ENCODE measurements at places on chromosomes 2 and 18.

DNA sequence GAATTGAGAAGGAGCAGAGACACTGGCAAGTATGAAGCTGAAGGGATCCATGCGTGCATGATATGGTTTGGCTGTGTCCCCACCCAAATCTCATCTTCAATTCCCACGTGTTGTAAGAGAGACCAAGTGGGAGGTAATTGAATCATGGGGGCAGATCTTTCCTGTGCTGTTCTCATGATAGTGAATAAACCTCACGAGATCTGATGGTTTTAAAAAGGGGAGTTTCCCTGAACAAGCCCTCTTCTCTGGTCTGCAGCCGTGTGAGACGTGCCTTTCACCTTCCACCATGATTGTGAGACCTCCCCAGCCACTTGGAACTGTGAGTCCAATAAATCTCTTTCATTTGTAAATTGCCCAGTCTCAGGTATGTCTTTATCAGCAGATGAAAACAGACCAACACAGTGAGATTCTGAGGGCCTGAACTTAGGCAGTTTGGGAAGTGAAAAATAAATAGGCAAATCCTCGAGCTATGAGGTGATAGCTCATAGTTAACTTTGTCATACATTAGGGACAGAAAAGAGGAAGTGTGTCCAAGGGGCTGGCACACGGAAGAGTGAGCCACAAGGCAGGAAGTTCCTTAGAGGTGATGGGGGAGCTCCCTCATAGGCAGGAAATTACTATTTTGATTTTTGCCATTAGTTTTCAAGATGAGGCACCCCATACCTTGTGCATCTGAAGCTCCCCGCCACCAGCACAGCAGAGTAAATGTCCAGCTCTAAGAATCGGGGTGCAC lies 658.8 kb upstream of the ID2 start:
- DNase-seq, result no peak

DNA sequence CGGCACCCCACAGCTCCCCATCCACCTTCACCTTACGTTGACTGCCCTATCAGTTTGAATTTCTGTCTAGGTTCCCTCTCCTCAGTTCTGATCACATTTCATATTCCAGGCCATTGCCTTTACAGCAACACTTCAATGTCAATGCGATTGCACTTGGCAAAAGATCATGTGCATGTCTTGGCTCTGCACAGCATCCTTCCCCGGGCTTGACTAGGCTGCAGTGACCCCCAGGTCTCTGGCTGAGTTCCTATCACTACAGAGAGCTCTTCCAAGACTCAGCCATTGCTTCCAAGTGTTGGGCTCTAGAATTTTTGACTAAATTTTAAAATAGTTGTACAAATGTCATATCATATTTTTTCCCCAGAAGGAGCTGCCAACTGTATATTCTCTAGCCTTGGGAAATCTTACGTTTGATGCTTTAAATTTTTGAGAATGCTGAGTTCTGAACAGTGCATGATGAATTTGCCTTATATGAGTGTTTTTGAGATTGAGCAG lies 103.8 kb upstream of the NEDD4L start:
- no peak for DNase-seq

- DNase-seq, result no peak
Observed at GRCh38 chr2:12615509-12615908, 101.2 kb upstream of the TRIB2 start.

DNA sequence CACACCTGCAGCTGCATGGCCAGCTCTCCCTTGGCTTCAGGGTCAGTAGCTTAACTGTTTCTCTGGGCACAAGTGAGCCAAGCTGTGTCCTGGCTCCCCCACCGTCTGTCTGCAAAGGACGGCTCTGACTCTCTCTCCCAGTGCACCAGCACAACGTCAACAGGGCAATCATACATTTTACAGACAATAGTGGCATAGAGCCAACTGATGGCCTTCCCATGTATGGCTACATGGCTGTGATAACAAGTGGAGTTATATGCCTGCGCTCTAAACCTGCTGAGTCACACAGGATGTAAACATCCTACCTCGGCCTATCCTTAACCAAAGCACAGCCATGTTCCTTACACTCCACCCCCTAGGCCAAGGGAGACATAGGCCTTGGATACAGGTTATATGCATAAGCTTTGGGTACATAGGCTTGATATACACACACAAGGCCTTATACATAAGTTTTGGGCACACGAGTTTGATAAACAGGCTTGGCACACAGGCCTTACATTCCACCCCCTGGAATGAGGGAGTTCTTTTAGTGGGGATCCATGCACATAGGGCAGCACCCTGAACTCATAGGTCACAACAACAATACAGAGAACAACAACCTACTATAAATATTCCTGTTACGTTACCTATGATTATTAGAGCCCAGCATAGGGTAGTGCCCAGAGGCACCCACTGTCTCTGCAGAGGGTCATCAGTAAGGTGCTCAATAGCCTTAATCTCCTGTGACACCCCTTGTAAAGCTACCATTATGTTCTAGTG lies 17.7 kb downstream of the PHOSPHO2 start:
- DNase-seq, result no peak

- peak; percentile 18 for DNase-seq
Observed at GRCh38 chr2:55232863-55233657, 572 bp downstream of the RPS27A start.

GRCh38 chr2:197897960-197898678 lies 93.7 kb downstream of the PLCL1 start:
- no peak for DNase-seq

DNA sequence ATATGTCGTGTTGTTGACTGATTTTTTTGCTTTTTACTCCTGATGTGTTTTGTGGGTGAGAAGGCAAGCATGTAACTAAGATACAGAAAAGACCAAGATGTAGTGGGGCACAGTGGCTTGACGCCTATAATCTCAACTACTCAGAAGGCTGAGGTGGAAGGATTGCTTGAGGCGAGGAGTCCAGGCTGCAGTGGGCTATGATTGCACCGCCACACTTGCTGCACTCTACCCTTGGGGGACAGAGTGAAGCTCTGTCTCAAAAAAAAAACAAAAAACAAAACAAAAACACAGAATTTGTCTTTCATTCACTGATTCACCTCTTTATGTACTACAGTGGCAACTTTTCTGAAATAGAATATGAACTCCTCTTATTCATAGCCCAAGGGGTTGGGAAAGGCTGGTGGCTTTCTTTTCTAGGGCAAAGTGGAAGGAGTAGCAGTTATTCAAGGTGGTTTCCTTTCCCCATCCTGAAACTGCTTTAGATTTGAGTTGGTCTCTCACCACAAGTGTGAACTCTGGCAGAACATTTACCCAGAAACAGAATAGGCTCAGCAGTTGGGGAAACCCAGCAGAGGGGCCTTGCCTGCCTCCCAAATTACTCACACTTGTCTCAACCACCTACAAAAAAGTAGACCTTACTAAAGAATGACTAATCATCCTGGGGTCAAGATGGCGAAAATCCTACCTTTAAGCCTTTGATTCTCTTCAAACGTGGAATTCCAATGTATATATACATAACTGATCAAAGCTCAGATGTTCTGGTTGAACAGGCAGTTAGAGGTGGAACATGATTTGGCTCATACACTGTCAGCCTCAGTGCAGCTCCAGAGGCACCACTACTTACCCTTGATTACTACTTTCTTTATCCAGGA lies 6.5 kb downstream of the TANK start:
- DNase-seq, result peak; percentile 6

- DNase-seq, result no peak
Observed at GRCh38 chr2:41935825-41936224, 112.0 kb upstream of the PKDCC start.

DNA sequence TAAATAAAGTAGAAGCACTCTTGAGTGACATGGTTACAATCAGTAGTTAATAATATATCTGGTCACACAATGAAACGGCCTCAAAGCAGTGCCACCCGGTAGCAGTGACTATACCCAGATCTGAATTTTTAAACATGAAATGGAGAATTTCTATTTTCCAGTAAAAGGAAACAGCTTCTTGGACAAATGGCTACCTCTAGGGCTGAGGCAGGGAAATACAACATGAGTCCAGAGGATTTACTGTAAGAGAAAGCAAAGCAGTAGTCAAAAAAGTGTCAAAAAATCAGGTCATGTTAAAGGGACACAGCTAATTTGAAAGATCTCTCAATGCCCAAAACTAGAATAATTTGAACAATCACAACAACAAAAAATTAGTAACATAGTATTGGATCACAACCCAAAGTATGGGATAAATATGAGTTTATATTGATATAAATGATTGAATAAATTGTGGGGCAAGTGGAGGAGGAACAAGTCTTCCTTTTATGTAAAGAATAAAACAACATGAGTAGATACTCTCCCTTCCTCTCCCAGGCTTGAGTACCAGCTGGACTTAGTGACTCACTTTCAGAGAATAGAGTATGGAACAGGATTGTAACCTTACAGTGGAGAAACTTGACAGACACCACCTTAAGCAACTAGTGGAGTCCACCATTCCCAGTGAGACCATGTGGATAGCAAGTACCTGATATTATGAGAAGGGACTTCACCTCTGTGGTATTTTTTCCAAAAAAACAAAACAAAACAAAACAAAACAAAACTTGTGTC lies 180.8 kb downstream of the MBD2 start:
- no peak for DNase-seq

- DNase-seq, result peak; percentile 91
Observed at GRCh38 chr2:174248187-174248997, at the start of gene OLA1. Gene OLA1, minus strand, starts transcription at chr2:174248532. Its CDS starts 1,717 bp downstream, at chr2:174246815.

- DNase-seq, result no peak
Observed at GRCh38 chr18:23983112-23983511, 31.4 kb upstream of the TTC39C start.

GRCh38 chr2:46458763-46459500 lies 20.4 kb upstream of the TMEM247 start:
- no peak for DNase-seq

DNA sequence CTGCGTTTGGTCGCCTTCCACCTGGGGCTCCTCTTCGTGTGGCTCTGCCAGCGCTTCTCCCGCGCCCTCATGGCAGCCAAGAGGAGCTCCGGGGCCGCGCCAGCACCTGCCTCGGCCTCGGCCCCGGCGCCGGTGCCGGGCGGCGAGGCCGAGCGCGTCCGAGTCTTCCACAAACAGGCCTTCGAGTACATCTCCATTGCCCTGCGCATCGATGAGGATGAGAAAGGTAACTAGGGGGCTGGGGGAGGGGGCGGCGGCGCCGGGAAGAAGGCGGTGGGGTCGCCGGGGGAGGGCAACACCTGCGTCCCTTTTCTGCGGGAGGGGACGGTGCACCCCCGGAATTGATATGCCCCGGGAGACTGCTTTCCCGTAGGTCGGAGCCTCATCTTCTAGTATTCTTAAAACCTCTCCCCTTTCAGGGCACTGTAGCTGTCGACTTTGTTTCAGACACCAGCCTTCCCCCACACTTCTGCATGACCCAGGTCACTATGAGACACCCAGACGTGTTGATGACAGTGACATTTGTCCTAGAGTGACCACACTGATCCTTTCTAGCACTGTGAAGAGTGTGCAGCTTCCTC lies 755 bp downstream of the SPAST start:
- no peak for DNase-seq

DNA sequence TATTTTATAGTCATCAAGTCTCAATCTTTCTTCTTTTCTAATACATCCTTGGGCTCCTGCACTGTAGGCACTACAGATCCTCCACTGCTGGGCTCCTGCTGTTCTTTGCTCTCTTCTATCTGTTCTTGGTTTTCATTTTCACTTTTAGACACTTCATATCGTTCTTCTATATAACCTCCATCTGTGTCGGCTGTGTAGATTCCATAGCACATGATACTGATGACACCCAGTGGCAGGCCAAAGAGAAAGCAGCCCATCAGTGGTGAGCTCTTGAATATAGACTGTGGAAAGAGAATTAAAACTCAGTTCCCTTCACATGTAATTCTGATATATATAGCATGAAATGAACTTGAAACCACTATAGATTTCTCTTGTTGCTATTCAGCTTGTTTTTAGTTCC lies 38.0 kb downstream of the TMX3 start:
- DNase-seq, result peak; percentile 51

DNA sequence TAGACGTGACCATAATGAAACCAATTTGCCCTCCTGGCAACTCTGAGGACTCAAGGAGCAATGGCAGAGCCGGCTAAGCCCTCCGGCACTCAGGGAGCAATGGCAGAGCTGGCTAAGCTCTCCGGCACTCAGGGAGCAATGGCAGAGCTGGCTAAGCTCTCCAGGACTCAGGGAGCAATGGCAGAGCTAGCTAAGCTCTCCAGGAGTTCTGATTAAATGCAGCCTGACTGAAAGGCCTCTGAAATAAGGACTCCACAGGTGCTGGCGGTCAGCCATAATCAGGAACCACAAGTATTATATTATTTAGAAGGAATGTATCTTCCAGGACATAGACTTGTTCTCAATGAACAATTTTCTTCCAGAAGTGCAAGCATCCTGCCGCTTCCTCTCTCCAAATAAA lies 65.2 kb downstream of the C2orf76 start:
- DNase-seq, result peak; percentile 30
